ENCODE measurements at places on chromosomes 1 and 21.

GRCh38 chr1:232587141-232588008 is 42.6 kb downstream of the SIPA1L2 start:
- DNase-seq, result no peak

- no peak for DNase-seq
Observed at GRCh38 chr21:44583800-44584147, 3.4 kb upstream of the KRTAP10-5 start.

GRCh38 chr1:54839824-54840223 is 38.7 kb upstream of the TTC22 start:
- no peak for DNase-seq

GRCh38 chr1:156539818-156540355 is 32.5 kb downstream of the IQGAP3 start:
- DNase-seq, result no peak

DNA sequence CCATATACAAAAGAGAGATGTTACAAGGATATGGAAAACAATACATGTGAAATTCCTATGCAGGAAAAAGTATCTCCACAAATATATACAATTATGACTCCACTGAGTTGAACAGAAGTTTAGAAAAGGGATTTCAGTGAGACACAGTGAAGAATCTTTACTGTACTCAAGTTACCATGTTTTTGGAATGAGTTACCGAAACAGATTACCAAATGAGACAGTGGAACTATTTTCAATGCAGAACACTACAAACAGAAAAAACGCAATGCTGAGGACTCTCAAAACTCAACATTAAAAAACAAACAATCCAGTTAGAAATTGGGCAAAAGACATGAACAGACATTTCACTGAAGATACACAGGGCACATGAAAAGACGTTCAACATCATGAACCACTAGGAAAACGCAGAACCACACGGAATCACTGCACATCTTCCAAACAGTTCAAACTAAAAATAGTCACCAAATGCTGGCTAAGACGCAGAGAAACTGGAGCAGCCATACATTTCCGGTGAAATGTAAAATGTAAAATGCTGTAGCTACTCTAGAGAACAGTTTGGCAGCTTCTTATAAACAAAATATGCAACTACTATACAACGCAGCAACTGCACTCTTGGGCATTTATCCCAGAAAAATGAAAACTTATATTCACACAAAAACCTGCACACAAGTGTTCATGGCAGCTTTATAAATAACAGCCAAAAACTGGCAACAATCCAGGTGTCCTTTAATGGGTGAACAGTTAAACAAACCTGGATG is 118.7 kb downstream of the UBR4 start:
- no peak for DNase-seq

DNA sequence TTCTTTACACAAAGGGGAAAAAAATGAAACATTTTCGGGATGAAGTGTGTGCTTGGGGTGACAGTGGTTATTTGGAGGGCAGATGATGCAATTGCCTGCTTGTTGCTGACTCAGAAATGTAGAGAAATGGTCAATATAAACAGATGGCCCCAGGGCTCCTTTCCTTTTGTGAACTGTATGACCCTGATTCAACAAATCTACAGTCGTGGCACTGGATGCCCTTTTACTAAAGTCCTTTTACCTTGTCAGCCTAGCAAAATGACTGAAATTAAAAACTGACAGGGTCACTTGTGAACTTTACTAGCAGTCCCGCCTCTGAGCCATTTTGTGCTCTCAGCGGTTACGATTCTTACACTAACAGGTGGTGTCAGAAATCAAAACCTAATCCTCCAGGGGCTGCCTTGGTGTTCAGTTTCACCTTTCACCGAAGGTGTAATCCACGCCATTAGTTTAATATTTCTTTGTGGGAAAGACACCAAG is 49.8 kb downstream of the GREM2 start:
- no peak for DNase-seq

DNA sequence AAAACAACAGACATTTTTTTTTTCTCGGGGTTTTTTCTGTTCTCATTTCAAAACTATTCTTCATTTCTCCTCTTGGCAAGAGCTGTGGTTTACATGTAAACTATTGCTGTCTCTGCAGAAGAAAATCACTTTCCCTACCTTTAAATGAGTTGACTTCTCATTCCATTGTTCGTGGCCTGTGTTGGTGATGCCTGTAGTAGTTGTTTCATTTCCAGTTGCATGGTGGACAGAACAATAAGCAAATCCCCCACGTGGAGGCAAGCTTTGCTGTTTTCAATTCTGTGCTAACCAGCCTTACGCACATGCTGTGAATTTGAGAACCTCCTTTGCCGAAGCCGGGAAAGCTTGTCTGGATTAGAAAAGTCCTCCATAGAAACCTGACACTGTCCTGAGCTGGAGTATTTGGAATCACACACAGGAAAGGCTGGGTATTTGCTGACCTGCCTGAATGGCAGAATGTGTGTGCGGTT is 26.2 kb upstream of the MAP3K7CL start:
- DNase-seq, result no peak

DNA sequence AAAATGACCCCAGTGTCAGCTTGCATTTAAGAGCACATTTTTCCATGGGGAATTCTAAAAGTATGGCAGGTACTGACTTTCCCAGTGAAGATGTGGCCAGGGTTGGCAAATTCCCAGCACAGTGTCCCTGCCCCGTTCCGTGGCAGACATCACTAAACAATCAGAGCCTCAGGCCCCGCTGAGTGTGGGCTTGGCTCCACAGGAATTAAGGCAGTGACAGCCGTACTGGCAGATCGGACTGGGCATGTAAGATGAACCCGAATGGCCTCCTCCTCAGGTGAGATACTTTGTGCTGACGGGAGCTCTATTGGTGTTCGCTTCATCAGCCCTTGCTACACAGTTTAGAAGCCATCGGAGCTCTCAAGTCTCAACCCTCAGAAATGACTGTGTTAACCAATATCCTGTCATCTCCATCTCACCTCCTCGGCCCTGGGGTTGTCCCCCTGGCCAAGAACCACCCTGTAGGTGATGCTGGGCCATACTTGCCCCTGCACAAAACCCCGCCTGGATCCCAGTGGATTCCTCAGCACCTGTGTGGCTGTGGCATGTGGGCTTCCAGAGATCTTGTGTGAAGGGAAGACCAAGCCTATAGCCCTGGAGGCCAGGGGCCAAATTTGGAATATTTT is 29.0 kb upstream of the ABCG1 start:
- DNase-seq, result no peak

DNA sequence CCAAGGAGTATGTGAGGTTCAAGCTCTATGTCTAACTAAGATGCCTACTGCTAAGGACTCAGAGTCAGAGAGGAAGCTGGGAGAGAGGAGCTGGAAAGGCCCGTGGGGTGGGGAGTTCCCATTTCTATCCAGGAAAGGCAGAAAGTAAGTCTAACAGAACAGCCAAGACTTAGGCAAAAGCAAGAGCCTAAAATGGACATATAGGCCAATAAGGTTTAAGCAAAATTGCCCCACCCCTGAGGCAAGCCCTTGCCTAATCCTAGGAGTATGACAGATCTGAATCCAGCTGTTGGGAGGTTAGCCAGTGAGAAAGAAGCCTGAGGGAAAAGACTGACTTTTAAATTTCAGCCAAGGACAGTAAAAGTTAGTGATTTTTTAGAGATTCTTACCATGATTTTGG is 1.6 kb upstream of the KLHDC9 start:
- no peak for DNase-seq

GRCh38 chr1:236766506-236766905 is 28.6 kb upstream of the MTR start:
- DNase-seq, result no peak

- DNase-seq, result no peak
Observed at GRCh38 chr1:78298349-78298748, 192.4 kb upstream of the PTGFR start.

DNA sequence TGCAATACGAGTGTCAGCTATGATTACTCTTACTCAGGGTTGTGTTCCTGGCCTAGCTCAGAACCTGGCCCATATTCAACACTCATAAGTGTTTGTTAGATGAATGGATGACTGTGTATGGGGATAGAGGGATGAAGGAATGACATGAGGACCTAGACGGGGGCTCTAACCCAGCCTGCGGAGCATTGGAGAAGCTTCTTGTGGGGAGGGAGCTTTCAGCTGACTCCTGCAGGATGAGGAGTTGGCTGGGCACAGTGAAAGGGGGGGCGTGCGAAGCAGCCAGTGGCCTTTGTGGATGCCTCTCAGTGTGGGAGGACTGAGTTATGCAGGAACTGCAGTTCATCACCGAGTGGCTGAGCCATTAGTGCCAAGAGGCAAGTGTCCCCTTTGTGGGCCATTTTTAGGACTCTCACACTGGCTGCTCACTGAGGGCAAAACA is 1.2 kb upstream of the EXTL1 start:
- DNase-seq, result no peak

- no peak for DNase-seq
Observed at GRCh38 chr1:64745181-64745985, 508 bp downstream of the RAVER2 start.

DNA sequence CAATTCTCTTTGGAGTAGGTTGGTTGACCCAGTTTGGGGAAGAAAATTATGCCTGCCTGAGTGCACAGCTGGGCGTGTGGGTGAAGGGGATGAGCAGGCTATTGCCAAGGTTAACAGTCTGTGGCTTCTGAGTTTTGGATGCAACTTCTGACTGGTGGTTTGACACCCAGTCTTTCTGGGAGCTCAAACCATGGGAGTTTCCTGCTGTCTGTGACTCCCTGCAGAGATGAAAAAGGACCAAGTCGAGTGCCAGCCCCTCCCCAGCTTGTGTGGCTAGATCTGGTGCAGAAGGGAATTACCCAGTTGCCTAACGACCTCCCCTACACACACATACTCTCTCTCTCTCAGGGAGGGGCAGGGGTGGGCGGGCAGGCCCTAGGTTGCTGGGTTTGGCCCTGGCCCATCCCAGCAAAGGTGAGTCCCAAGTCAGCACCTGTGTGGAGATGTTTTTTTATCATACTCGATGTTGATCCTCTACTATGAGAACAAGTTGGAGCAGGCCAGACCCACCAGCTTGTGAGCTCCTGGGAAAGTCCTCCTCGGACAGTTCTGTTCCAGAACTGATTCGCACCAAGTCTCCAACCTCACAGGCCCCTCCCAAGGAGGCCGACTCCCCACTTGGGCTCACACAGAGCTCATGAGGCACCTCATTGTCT is 28.2 kb downstream of the PKP1 start:
- no peak for DNase-seq

- no peak for DNase-seq
Observed at GRCh38 chr1:204853436-204853835, 17.2 kb upstream of the NFASC start.

DNA sequence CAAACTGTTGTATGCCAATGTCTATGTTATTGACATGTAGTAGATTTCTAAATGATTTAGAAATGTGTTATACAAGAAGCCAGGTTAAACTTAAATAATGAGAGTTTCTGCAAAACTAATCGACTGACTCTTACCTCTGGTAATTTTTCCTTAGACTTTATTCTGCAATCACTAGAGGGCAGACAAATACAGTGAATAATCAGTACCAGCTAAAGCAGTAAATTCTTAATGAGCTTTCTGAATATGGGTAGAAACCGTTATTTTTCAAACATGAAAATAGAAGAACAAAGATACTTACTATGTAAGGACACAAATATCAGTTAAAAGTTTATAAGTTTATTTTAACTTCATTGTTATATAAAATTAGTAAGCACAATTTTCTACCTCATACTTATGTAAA is 97.9 kb upstream of the RGS1 start:
- DNase-seq, result no peak

DNA sequence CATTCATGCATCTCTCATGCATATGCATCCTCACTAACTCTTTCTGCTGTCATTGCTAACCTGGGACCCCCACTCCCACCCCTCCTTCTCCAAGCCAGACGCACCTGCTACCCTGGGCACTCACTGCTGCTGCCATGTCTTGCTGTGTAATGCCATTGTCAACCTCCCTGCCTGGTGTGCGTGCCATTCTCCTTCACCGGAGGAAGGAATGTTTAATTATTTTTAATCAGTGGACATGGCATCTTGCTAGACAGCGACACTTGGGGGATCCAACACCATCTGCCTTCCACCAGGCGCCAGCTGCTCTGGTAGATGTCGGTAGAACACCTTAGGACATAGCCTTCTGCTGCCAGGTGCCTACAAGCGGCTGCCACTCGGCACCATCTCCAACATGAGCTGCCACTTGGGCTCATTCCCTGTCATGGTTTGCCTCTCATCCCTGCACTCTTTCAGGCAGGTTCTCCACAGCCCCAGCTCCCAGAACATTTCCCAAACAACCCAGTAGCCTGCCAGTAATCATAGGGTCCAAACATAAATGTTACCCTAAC is 306.9 kb downstream of the TTLL7 start:
- no peak for DNase-seq

DNA sequence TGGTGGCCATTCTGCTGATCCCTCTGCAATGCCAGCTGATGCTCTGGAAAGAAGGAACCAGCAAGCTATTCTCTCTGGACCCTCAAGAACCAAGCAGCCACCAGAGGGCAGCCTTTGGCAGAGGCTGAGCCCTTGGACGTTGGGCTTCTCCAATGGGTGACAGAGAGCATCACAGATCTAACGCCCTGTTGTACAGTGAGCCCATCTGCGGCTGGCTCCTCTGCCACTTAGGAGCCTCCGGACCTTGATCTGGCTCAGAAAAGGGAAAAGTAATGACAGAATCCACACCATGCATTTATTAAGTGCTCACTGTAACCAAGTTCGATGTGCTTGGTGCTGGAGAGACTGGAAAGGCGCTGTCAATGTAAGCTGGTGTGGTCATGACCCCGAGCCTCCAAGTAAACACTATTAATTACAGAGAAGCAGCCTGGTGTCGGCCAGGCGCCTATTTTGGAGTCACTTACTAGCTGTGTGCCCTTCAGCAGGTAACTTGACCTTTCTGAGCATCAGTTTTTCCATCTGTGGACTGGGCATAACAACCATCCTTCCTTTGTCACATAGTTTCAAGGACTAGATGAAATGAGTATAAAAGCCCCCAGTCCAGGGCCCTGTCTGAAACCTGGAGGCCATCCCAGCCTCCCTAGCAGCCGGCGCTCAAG is 34.9 kb downstream of the ECE1 start:
- DNase-seq, result peak; percentile 79

DNA sequence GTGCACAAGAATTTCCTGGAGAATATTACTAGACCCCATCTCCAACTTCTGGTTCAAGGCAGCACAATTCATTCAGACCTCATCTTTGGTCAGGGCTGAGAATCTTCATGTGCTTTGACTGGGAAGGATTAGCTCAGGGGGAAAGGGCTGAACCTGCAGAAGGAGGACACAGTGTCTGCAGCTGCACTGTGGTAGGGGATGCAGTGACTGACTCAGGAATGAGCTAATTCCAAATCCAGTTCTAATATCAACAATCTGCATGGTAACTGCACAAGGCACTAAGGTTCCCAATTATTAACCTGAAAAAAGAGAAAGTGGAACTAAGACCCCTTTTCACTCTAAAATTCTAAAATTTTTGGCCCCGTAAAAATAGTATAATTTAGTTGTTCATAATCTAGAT is 31.6 kb downstream of the TTLL7 start:
- DNase-seq, result no peak
